ENCODE measurements at places on chromosomes 4 and X.

GRCh38 chr4:48813964-48814363 is 16.9 kb upstream of the OCIAD1 start:
- DNase-seq = no peak

DNA sequence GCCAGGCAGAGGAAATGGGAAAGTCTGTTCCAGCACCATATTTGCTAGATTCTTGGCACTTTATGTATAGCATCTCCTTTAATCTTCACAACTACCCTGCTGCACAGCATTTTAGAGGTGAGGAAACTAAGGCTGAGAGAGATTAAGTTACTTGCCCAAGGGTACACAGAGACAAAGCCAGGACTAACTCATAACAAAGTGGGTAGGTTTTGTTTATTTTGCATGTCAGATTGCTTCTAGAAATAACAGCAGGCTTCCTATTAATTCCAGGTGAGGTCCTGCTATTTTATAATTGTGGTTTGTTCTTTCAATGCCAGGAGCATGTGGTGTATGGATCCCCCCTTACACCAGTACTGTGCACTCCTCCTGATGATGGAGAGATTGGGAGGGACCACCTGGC is 15.0 kb downstream of the TCEANC start:
- no peak for DNase-seq

GRCh38 chr4:105146276-105147015 is at the start of gene TET2:
TSS of gene TET2 (plus strand) at chr4:105146876. CDS start at chr4:105233943, 87,067 bp downstream.
- DNase-seq = peak; percentile 83

DNA sequence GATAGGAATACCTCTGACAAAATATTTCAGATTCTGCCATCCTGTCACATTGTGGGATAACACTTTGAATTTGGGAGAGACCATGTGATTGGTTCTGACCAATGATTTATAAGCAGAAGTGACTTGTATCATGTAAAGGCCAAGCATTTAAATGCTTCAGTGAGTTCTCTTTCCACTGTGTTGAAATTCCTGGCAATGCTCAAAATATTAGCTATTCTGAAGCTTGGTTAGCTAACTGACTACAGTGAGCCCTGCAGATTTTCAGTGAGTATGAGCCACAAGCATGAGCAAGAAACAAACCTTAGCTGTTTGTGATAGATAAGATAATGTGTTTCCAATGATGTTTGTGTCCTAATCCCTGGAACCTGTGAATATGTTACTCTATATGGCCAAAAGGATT is 562.8 kb upstream of the AADAT start:
- no peak for DNase-seq

DNA sequence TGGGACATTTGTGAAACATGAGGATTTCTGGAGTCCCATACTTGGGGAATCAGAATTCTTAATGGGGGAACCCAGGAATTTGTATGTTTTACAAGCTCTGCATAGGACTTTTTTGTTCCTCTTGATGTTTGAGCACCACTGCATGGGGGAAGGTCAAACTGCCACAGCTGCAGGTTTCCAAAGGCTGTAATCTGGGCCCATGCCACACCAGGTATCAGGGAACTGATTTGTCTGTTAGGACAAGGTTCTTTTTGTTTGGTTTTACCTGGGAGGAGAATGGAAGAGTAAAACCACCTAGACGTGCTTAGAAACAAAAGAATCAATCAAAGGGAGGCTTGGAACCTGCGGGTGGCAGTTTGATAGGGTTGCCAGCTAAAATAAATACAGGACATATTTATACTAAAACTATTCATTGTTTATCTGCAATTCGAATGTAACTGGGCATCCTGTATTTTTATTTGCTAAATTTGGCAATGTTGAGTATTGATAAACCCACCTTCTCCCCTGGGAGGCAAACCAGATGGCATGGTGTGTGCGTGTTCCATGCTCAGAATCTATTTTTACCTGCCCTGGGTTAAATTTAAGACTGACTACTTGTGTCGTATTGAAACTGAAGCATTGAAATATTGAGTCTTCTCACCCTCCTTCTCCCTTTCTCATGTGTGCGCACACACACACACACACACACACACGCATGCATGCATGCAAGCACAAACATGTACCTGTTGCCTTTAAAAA is 63.7 kb downstream of the TMEM164 start:
- DNase-seq = no peak

DNA sequence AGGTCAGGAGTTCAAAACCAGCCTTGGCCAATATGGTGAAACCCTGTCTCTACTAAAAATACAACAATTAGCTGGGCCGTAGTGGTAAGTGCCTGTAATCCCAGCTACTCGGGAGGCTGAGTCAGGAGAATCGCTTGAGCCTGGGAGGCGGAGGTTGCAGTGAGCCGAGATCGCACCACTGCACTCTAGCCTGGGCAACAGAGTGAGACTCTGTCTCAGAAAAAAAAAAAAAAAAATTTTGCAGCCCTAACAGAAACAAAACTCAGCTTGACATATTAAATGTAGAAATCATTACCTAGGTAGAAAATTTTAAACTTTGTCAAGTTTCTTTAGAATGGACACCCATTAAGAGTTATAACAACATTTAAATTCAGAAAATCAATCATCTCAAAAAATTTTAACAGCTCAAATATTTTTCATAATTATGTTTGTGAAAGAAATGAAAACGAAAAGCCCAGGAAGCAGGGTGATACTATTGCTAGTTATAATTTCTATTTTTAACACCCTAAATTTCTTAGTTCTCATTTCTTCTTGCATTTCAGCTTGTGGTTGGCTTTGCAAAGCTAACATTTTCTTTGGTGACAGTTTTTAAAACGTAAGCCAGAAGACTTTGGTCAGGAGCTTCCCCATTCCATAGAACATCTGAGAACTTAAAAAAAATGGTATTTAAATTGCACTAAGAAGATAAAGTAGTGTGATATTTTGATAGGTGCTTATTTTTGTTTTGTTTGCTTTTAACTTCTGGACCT is 33.3 kb upstream of the RBBP7 start:
- no peak for DNase-seq

- no peak for DNase-seq
These were observed 61.1 kb downstream of the KCNIP4 start for GRCh38 chr4:21887481-21887880.

DNA sequence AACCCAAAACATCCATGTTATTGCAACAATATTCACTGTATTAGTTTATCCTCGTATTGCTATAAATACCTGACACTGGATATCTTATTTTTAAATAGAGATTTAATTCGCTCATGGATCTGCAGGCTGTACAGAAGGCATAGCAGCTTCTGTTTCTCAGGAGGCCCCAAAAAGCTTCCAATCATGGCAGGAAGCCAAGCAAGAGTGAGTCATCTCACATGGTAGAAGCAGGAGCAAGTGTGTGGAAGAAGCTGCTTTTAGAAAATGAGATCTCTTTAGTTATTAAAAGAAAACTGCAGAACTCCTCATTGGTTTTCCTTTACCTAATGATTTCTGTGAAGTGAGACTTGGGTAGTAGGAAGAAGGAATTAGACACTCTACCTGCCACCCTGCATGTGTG is 16.4 kb downstream of the ZNF732 start:
- DNase-seq = no peak

- DNase-seq = peak; percentile 53
These were observed 169.0 kb upstream of the BCOR start for GRCh38 chrX:40266490-40267333.

DNA sequence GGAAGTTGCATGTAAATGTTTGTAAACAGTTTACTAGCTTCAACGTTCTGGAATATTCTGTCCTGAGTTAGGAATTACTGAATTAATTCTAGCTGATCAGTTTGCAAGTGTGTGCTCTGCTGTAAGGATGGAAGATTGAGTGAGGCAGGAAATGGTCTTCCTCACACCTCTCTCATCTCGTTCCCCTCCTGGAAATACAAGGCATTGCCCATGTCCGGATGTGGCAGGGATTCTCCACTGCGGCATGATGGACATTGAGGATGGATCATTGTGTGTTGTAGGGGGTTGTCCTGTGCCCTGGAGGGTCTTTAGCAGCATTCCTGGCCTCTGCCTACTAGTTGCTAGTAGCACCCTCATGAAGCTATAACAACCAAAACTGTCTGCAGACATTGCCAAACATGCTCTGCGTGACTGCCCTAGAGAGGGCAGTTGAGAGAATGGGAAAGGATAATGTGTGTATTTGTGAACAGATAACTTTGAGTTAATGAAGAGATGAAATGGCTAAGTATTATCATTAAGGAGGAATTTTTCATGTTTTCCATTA is 12.6 kb downstream of the CA5B start:
- DNase-seq = no peak

DNA sequence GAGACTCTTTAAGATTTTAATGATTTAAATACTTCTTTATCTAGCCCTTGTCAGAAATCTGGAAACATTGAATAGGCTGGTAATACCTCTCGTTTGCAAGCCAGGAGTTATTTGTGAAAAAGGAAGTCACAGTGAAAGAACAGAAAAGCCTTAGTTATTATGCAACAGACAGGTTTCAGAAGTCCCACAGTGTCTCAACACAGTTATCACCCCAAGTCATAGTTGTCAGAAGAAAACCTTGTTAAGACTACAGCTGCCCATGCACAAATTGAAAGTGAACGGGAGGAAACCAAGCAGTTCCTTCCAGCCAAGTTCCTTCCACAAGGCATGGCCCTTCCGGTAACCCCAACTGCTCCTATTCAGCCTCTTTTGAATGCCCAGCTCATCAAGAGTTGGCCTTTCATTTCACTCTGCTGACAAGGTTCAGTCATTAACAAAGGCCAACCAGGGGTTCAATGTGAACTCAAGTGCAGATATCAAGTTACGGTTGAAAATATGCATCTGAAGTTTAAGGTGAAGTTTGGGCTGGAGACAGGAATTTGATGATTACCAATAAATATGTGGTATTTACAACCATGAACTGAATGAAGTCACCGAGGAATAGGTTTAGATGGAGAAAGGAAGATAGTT is 15.6 kb downstream of the ALPK1 start:
- no peak for DNase-seq

- peak; percentile 56 for DNase-seq
These were observed 77.1 kb downstream of the TBCK start for GRCh38 chr4:106238820-106239420.
